NCI-H524 (cell line): ENCODE measurements at places on chromosomes 7 and 10.

GRCh38 chr7:42219447-42219846 lies 17.6 kb downstream of the GLI3 start:
- no peak for DNase-seq

- no peak for DNase-seq
Observed at GRCh38 chr7:156474241-156474743, 166.3 kb upstream of the RNF32 start.

- no peak for DNase-seq
Observed at GRCh38 chr7:129840757-129841156, 112.0 kb downstream of the UBE2H start.

DNA sequence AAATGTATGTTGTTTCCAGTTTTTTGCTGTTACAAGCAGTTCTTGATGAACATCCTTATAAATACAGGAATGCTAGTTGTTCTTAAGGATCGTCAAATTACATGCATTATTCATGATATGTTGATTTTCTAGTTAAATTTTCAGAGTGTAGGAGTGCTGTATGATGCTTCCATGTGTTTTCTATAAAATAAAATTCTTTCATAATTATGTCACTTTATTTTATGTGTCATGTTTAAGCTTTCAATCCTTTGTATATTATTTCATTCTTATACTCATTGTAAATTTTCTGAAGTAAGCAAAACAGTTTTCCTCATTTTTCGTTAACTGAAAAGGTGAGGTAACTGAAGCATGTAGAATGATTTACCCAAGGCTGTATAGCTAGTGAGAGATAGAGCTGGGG lies 16.8 kb upstream of the MYPN start:
- DNase-seq = no peak

GRCh38 chr7:34807548-34808340 lies 149.7 kb downstream of the NPSR1 start:
- no peak for DNase-seq

DNA sequence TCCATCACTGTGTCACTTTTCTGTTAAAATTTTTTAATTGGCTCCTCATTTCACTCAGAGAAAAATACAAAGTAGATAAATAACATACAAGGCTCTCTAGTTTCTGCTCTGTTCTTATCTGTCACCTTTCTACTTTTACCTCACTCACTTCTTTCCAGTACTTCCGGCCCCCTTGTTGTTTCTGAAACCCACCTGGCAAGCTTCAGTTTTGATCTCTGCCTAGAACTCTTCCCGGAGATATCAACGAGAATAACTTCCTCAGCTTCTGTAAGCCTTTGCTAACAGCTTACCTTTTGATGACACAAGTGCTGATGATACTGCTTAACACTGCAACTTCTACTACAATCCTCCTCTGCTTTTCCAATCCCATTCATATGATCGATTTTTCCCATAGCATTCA lies 566.2 kb downstream of the PCDH15 start:
- DNase-seq = no peak

DNA sequence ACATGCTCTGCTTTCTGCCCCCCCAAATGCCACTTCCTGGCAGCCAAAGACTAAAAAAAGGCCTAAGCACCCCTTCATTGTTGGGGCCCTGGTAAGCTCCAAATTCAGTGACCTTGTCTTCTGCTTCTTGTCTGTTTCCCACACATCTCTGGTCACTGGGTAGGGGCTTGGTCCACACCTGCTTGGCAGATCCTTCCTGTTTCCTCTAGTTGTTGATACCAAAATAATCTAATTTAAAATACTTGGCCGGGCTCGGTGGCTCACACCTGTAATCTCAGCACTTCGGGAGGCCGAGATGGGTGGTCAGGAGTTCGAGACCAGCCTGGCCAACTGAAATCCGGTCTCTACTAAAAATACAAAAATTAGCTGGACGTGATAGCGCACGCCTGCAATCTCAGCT lies 130.6 kb downstream of the CAMK1D start:
- no peak for DNase-seq

GRCh38 chr10:112383325-112383724 lies 9.4 kb downstream of the ACSL5 start:
- DNase-seq = no peak

DNA sequence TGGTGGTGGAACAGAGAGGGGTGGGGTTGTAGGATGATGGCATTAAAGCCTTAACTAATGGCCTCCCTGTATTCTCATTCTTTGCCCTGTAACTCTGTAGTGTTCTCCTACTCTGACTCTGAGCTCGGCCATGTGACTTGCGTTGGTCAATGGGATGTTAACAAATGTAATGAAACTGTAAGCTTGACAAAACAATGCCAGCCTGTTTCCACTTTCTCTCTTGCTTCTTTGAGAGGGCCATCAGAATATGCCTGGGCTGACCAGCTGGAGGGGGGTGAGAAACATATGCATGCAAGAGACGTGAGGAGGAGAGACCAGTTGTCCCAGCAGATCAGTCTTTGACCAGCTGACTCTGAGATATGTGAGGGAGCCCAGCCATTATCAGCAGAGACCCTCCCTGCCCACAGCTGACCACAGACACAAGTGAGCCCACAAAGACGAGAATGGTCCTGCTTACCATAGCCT lies 100.6 kb downstream of the ICA1 start:
- no peak for DNase-seq

DNA sequence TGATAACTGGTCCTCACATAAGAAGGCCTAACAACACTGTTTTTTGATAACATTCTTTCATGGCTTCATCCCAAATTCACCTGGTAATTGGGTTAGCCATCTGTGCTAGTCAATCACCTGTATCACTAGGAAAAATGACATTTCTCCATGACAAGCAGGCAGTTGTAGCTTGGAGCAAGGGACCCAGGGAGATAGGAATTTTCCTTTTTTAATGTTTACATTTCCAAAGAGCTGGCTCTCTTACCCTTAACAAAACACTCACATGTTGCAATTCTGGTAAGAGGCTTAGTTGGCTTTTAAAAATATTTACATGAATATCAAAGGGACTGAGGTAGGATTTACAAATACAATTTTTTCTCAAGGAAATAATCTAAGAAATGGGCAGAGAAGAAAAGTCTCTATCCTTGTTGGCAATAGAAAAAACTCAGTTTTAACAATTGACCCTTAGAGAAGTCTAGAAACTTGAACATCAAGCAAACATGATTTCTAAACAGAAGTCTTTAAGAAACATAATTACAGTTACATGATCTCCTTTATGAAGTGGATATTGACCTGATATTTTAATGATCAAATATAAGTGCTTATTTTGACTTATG lies 16.1 kb upstream of the AKR1C1 start:
- DNase-seq = no peak

- no peak for DNase-seq
Observed at GRCh38 chr10:122471531-122472177, 10.3 kb downstream of the HTRA1 start.

- no peak for DNase-seq
Observed at GRCh38 chr10:79013406-79013987, 55.3 kb upstream of the ZMIZ1 start.

- no peak for DNase-seq
Observed at GRCh38 chr10:26706206-26706605, 8.7 kb downstream of the PDSS1 start.

- DNase-seq = no peak
Observed at GRCh38 chr7:22361320-22361719, 4.4 kb upstream of the RAPGEF5 start.

DNA sequence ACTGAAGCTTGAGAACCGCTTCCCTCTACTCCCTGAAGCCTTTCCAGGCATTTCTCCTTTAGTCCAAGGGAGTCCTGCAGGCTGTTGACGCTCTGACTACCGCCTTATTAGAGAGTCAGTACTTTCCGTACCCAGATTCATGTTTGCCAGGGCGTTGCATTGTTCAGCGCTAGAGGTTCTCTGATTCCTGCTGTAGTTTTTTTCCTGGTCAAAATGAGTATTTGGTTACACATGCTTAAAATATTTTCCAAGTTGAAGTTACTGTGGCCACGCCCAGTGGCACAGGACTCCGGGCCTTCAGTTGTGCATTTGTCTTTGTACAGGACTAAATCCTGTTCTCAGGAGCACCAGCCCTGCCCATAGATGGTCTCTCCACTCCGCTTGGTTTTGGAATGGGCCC lies 7.9 kb downstream of the MTURN start:
- no peak for DNase-seq

DNA sequence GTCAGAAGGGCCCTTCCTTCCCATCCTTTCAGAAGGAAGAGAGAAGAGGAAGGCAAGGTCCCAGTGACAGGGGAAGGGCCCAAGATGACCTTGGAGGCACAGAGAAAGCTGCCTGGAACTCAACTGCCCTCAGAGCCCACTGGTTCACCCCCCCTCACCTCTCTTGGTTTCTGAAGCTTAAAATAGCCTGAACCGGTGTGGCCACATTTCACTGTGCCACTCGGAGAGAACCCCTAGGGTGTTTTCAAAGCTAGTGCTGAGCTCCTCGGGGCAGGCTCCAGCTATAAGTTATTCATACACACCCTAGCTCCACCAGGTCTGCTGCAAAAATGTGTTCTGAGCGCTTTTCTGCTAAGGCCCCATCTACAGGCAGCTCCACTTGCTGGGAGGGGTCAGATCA lies 60.9 kb upstream of the ADRB1 start:
- DNase-seq = no peak

DNA sequence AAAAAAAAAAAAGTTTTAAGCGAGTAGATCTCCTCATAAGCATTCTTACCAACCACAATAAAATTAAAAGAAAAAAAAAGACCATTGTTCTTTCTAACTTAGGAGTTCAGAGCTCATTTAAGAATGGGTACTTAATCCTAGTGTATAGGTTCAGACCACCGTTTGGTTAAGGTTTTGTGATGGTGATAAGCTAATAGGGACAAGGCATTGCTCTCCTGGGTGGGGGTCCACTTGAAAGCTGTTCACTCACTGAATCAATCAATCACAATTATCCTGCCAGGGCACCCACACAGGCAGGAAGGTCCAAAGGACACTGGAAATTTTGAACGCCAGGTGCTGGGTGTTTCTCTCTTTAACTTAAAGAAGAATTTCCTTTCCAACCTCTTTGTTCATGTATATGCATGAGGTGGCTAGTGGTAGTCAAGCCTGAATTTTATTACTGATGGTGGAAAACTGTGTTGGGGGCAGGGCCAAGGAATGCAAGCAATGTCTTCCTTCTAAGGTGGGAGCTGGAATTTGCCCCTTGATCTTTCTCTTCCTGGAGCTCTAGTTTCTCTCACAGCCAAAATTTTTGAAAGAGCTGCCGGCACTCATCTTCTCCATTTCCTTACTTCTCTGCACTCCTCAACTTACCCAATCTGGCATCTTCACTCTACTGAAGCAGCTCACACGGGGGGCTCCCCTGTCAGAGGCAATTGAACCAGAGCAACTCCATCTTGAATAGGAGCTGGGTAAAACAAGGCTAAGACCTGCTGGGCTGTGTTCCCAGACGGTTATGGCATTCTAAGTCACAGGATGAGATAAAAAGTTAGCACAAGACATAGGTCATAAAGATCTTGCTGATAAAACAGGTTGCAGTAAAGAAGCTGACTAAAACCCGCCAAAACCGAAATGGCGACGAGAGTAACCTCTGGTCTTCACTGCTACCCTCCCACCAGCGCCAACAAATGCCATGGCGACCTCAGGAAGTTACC lies 7.5 kb upstream of the FAM131B start:
- no peak for DNase-seq

DNA sequence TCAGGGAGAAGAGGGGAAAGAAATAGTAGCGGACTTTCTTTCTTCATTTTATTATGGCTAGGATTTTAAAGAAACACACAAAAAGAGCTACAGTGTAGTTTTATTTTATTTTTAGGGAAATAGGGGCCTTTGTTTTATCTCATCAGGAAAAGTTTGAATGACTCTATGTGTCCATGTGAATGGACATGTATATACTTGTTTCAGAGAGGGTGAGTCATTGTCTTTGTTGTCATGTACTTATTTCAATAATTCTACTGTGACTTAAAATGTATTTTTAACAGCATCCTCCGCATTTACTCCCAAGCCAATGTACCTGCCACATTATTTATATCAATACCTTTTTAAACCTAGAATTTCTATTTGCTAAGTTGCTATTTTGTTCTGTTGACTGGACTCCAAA lies 569.5 kb downstream of the SORCS3 start:
- no peak for DNase-seq

DNA sequence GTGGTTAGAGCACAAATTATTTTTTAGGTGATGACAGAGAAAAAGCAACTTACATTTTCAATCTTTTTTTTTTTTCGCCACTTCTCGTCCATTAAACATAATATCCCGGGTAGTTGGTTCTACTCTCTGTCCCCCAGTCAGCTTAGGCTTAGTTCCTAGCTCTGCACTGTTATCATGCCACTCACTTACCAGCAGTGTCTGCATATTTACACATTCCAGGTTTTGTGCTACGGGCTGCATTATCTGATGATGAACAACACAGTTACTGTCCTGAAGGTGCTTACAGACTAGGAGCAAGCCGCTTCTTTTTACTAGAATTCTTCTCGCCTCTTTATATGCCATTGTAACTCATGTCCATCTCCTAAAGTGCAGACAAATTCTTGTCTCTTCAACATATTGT lies 121.8 kb upstream of the NPVF start:
- DNase-seq = no peak

- no peak for DNase-seq
Observed at GRCh38 chr10:84337199-84337598, 8.8 kb downstream of the CCSER2 start.

GRCh38 chr7:134329614-134330346 lies 13.1 kb upstream of the SLC35B4 start:
- peak; percentile 32 for DNase-seq

DNA sequence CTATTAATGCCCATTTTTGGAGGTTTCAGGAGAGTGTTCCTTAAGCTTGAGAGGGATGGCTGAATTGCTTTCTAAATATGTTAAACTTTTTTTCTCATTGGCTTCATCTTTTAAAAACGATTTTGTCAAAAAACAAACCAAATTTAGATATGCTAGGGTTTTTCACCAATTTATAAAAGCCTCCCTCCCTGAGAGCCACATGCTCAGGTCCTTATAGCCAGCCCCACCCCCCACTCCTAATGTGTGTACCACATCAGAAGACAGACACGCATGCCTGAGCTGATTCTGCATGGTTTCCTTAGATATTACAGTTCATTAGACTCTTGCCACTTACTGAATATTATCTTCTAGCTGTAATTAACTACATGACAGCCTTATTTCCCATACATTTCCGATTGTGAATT lies 2.0 kb downstream of the CUL1 start:
- peak; percentile 58 for DNase-seq

GRCh38 chr10:97598407-97599271 lies 9.1 kb downstream of the C10orf62 start:
- DNase-seq = no peak

DNA sequence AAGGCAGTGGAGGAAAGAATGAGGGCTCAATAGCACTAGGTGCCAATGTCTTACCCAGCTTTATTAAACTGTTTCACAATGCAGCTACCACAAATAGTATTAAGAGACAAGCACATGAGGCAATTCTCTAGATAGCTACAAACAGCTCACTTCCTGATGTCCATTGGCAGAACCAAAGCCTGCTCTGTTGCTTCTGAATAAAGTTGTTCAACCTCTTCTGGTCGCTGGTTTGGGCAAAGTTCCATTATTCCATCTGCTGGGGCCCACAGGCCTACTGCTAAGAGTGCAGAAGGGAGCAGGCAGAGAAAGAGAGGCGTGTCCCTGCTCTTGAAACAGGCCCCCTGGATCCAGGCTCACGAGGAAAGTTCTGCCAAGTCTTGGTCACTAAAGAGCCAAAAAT lies 173.9 kb downstream of the ZNF438 start:
- DNase-seq = no peak
